Right renal pelvis (tissue), 4 donors: ENCODE measurements at places on chromosomes 7 and 10.

GRCh38 chr10:128417826-128418225 lies 291.6 kb upstream of the MKI67 start:
- DNase-seq: no peak

DNA sequence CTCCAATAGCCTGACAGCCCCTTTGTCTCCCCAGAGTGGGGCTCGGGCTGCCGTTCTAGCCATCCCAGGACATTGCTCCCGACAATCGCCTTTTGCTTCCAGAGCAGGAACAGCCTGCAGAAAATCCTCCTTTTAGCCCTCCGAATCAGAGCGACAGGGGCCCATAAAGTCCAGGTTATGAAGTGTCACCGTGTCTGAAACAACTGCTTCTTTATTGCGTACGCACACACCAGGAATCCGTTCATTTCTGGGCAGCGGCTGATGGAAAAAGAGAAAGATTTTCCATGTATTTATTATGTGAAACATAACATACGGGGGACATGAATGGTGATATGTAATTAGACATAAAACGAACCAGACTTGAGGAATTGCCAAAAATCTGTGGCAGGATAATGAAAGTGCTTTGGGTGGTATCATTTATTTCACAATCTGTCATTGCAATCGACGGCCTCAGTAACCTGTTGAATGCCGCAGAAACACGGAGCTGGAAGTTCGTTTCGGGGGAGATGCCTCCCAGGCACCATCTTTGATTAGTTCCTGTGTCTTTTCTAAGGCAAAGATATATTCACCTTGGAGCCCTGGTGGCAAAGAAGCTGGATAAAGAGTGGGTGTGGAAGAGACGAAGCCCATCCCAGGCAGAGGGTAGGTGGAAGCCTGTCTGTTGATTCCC lies 48.1 kb downstream of the FAM241B start:
- DNase-seq: no peak

DNA sequence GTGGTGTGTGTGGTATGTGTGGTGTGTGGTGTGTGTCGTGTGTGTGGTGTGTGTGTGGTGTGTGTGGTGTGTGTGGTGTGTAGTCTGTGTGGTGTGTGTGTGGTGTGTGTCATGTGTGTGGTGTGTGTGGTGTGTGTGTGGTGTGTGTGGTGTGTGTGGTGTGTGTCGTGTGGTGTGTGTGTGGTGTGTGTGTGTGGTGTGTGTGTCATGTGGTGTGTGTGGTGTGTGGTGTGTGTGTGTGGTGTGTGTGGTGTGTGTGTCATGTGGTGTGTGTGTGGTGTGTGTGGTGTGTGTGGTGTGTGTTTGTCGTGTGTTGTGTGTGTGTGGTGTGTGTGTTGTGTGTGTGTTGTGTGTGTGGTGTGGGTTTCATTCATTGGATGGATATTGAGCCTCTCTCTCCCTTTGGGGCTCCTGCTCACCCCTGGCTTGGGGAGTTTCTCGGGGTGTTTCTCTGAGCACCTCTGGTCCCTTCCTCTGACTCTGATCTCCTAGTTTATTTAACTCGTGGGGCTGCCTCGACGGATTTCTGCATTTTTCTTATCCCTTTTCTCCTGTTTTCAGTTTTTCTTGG lies 145.8 kb downstream of the DNAJB6 start:
- DNase-seq: no peak

GRCh38 chr7:101816595-101817470 lies 593 bp upstream of the CUX1 start:
- no peak for DNase-seq

DNA sequence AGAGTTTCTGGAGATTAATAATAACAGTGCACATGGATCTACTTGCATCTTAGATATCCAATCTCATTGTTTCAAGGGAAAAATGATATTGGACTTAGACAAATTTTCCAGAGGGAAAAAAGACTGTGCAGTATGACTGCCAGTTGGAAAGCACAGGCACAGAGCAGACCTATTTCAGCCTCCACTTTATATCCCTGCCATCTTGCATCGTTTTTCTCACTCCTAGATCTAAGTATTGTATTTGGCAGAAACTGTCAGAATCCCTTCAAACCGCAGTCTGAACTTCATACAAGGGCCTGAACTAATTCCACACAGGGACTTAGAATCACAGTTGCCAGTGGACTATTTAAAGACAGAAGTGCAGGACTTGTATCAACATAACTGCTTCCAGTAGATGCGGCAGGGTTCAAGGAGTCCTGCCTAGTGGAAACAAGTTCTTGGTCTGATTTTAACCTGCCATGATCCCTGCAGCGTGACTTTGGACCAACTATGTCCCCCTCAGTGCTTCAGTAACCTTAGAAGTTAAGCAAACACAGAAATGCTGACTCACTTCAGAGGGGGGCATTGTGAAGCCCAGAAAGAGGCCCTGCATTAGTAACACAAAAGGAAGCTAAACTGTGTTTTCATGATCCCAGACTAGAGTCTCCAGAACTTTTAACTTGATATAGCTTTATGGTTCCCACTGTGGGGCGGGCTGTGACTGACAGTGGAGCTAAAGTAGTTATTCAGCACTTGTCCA lies 95.7 kb upstream of the PALS2 start:
- peak; percentile 65 for DNase-seq

- no peak for DNase-seq
These were observed 267.2 kb downstream of the ELFN1 start for GRCh38 chr7:1937252-1937605.
